ENCODE measurements at places on chromosomes 5 and 9.

- DNase-seq, result peak; percentile 3
Observed at GRCh38 chr5:135254183-135254582, 144.8 kb downstream of the MACROH2A1 start.

- DNase-seq, result no peak
Observed at GRCh38 chr5:133455676-133456075, 156.7 kb downstream of the FSTL4 start.

- DNase-seq, result no peak
Observed at GRCh38 chr9:13588151-13589033, 308.9 kb upstream of the MPDZ start.

DNA sequence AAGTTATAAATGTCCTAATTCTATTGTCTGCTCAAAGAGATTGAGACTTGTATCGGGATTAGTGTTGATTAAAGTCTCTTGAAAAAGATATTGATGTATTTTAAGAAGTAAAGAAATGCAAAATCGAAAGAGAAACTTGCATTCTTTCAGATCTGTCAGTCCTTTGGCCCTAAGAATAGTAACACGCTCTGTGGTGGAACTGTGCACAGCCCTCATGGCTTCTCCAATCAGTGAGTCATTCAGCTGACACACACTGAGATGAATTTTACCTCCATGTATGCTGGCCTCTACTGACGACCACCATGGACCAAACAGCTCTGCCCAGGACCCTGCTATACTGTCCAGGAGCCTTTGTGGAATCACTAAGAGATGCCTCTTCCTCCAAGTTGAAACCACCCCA lies 232.4 kb downstream of the ESM1 start:
- peak; percentile 18 for DNase-seq

- no peak for DNase-seq
Observed at GRCh38 chr5:158414780-158415179, 555.8 kb upstream of the CLINT1 start.

DNA sequence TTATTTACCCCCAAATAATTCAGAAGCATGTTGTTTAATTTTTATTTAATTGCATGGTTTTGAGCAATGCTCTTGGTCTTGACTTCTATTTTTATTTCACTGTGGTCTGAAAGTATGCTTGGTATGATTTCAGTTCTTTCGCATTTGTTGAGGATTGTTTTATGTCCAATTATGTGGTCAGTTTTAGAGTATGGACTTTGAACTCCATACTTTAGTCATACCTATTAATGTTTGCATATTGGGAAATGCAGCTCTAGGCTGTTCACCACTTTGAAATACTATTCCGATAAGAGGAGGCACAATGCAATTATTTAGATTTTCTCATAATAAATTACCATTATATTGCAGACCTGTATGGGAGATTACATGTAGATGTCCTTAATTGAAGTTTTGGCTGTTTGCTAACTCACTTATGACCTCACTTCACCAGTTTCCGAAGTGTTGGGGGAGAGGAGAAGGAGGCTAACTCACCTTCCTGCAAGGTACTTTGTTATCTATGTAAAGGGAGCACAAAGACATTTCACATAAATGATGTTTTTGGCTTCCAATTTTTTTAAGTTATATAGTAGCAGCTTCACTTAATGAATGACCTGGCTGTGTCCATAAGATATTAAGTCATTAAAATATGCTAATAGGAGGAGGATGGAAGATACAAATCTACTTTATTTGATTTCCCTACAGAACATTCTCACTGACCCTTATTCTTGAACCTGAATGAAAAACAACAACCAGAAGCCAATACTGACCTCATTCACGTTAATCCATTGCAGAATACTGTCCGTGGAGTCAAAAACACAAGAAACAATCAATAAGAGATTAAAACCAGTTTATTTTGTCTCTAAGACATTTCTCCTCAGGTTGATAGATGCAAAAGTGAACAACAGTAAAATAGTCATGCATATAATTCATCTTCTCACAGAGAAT lies 970.3 kb upstream of the ARRDC3 start:
- DNase-seq, result no peak
